NCI-H2171 treated with DMSO at 0.1 percent for 48 hours (cell line): ENCODE measurements at places on chromosomes 2 and 18.

GRCh38 chr18:35504996-35505395, 7.2 kb upstream of the INO80C start:
- no peak for DNase-seq

DNA sequence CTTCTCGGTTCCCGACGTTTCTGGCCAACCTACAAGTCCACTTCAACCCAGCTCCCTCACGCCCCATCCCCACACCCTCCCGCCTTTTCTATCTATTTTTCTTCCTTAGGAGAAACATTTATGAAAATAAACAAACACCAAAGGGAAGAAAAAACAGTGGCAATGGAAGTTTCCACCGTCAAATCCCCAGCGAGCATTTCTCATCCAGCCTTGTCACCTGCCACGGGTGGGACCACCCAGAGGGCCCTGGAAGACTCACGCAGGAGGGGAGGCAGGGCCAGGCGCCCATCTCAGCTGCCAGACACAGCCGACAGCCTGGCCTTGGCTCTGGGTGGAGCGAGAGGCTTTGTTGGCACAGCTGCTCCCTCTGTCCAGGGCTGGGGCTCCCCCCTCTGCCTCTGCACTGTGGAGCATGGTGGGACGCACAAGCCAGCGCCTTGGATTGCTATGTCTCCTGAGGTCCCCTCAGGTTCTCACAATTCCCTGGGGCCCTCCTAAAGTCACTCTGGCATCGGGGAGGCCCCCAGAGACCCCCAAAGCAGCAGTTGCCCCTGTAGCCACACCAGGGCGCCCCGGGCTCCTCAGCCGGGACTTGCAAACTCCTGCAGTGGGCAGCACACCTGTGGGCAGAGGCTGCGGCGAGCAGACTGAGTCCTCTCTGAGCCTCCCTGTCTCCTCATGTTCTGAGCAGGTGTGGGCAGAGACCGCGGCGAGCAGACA, 395.7 kb upstream of the SALL3 start:
- no peak for DNase-seq

GRCh38 chr18:48099481-48100164, 169.2 kb upstream of the SMAD2 start:
- no peak for DNase-seq

DNA sequence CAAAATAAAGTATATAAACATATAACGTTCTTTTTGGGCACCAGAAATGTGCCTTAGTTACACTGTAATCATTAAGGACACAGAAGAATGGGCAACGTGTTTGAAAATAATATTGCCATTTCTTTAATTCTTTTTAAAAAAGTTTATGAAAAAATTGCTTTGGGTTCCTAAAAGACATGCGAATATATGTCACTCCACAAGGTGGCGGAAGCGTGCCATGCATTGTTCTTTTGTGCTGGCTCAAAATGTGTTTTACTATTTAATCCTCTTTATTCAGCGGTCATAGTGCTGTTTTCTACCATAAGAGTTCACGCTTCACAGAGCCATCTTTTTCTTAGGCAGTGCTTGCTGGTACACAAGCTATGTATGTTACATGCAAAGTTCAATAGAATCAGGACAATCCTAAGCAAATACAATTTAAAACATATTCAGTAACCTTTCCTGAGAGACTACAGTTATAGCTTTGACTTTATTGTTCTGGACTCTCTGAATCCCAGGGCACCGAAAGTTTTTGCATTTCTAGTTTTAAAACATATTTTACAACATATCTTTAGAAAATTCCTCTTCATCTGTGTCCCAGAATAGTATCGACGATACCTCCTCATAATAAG, 147.8 kb upstream of the ERBB4 start:
- peak; percentile 69 for DNase-seq

DNA sequence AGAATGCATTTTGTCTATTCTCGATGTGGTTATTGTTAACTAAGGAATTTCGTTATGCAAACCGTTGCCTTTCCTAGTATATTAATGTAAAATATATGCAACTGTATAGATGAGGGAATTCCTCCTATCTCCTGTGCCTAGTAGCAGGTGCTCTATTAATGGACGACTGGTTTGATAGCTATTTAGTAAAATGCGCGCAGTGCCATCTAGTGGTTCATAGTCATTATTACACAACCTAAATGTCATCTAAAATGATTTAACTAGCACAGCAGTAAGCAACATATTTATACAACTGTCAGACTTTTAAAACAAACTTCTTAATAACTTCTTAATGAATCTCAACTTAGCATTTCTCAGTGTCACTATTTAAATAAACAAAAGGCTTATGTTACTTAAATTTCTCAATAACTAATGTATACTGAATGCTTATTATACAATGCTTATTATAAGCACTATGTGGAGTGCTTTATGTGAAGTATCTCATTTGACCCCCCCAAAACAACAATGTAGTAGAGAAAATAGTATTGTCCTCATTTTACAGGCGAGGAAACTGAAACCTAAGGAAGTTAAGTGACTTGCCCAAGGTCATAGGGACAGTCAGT, 77.9 kb downstream of the DTNA start:
- peak; percentile 81 for DNase-seq

- no peak for DNase-seq
Observed at GRCh38 chr2:105498281-105498846, 99.5 kb upstream of the FHL2 start.

- no peak for DNase-seq
Observed at GRCh38 chr2:31475692-31476091, 61.1 kb upstream of the XDH start.

DNA sequence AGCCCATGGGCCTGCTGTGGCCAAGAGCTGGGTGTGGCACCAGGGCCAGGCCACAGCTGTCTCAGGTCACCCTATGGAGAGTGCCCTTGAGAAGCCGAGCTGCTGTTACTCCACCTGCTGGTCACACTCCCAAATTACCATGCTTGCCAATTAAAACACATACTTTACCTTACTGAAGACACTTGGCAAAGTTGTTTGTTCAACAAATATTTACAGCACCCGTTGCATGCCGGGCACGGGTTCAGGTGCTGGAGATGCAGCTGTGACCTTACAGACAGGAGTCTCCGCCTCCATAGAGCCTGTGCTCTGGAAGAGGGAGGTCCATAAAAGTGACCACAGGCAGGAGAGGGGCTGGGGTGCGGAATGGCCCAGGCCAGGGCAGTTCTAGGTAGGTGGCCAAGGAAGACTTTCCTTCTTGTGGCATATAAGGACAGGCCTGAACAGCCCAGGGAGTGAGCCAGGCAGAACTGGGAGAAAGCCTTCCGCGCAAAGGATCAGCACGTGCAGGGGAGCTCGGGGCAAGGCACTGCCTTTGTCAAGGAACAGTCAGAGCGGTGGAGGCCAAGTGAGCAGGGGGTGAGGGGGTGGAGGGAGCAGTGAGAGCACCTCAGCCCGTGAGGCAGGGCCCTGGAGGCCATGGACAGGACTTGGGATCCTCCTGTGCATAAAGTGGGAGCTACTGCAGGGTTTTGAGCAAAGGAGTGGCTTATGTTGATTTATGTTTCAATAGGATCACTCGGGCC, 23.6 kb upstream of the RBM44 start:
- DNase-seq = peak; percentile 13

DNA sequence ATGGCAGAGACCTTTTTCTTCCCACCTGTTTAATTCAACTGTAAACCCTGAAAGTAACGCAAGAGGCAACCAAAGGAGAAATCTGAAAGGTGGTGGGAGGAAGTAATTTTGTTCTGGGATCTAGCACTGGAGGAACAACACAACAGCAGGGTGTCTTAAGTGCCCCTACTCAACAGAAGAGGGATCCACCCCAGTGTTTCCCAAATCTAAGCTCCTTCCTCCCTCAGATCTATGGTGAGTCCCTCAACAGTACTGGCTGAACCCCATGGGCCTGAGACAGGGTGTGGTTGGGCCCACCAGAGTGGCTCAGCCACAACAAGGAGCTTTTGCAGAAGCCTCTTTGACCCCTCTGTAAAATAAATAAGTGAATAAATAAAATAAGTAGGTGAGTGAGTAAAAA, 790.3 kb downstream of the ERBB4 start:
- no peak for DNase-seq

GRCh38 chr2:182444806-182445205, 18.0 kb upstream of the PDE1A start:
- no peak for DNase-seq

DNA sequence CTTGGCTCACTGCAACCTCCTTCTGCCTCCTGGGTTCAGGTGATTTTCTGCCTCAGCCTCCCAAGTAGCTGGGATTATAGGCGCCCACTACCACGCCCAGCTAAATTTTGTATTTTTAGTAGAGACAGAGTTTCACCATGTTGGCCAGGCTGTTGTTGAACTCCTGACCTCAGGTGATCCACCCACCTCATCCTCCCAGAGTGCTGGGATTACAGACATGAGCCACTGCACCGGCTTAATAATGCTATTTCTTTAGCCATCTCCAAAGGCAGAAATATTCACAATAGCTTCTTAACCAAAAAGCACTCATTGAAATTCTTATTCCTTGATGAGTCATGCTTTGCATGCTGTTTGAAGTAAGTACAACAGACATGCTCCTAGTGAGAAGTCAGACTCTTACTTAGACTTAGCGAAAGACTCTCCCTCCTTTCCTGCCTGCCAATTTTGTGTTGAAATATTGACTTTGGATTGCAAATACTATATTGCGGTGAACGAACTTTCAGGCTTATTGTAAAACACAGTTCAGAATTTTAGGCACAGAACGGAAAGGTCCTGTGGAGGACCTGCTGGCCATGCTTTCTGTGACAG, 4.4 kb downstream of the ACTR3 start:
- no peak for DNase-seq

GRCh38 chr18:47603158-47603557, 327.3 kb downstream of the SMAD2 start:
- DNase-seq = no peak

DNA sequence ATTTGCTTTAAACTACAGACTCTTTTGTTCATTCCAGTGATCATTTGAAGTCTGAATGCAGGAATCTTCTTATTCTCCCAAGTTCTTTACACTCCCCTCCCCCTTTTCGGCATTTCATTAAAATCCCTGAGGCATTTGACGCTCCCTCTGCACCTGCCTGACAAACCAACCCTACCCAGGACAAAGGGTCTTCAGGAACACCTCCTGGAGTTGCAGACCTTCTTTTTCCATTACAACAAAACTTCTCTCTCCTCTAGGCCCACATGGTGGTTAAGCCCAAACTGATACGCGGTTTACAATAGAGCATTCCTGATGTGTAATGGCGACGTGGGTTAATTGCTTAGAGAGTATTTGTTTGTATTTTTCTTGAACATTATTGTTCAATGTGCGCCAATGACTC, 367.4 kb downstream of the FBXO15 start:
- DNase-seq = no peak

- DNase-seq = peak; percentile 52
Observed at GRCh38 chr18:65230311-65230710, 520.5 kb upstream of the CDH7 start.

DNA sequence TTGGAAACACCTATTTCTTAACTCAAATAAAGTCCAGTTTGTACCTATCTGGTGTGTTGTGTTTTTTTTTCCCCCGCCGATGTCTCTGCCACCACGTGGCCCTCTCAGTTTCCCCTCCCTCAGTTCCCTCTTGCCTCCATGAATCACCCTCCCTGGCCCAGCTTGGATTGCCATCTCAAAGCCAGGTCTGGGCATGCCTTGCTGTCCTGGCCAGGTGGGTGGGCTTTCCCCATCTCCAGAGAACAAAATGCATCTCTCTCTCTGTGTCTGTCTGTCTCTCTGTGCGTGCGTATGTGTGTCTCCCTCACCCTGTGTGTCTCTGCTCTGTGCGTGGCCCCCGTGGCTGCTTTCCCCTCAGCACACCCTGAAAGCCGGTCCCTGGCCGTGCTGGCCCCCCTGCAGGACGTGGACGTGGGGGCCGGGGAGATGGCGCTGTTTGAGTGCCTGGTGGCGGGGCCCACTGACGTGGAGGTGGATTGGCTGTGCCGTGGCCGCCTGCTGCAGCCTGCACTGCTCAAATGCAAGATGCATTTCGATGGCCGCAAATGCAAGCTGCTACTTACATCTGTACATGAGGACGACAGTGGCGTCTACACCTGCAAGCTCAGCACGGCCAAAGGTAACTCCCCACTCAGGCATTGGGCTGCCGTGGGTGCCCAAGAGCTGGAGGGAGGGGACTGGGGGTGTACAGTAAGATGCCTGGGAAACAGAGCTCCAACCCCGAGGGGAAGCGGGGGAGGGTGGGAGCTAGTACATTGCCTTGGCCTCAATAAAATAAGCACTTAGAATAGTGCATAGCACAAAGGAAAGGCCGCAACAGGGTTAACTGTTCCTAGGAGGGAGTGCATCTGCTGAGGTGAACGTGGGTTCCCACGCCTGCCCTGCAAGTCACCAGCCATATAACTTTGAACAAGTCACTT, 31.6 kb upstream of the GMPPA start:
- DNase-seq = no peak

- DNase-seq = no peak
Observed at GRCh38 chr2:219469186-219469724, 29.4 kb upstream of the GMPPA start.

DNA sequence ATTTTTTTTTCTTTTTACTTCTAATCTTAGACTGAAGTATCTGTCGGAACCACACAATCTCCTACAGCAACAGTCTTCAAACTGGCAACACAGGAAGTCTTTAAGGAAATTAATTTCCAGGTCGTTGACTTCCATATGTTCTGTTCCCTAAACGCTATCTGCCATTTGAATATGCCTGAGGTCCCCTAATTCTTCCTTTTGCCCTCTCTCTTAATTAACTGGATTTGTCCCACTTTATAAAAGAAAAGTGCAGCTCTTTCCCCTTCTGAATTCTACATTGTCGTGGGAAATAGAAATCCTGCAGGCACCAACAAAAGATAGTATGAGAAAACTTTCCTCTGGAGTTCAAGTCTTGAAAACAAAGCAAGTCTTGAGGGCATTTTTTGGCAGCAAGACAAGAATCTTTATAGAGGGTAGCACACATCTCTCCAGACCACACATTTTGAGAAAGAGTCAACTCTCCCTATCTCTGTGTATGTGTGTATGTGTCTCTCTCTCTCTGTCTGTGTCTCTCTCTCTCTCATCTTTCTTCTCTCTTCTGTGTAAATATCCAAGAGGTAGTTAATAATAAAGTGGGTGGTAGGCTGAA, 879.8 kb downstream of the SOCS6 start:
- DNase-seq = no peak

GRCh38 chr2:152864601-152865149, 146.3 kb downstream of the ARL6IP6 start:
- DNase-seq = no peak

DNA sequence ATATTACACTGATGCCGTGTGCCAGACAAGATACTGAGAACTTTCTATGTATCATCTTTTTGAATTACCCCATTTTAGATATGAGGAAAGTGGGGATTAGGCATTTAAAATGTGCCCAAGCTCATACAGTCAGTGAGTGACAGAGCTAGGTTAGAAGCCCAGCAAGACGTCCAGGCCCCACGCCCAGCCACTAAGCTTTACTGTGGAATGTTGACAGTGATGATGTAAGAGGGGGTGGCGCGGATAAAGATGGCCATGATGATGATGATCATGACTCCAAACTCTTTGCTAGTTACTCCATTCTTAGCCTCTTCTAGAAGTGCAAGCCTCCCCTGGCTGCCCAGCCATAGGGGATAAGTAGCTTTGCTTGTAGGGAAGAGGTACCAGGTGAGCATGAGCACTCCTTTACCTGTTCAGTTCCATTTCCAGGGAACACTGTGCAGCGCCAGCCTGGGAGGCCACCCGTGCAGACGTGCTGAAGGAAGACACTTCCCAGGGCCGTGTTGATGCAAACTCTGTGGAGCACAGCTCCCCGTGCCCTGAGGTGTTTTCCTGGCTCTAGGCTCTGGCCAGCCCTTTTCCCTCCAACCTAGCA, 65.5 kb downstream of the BCL2L11 start:
- DNase-seq = no peak

GRCh38 chr2:39023649-39024048, 97.2 kb downstream of the SOS1 start:
- no peak for DNase-seq
